ENCODE measurements at places on chromosomes 2 and 18.

DNA sequence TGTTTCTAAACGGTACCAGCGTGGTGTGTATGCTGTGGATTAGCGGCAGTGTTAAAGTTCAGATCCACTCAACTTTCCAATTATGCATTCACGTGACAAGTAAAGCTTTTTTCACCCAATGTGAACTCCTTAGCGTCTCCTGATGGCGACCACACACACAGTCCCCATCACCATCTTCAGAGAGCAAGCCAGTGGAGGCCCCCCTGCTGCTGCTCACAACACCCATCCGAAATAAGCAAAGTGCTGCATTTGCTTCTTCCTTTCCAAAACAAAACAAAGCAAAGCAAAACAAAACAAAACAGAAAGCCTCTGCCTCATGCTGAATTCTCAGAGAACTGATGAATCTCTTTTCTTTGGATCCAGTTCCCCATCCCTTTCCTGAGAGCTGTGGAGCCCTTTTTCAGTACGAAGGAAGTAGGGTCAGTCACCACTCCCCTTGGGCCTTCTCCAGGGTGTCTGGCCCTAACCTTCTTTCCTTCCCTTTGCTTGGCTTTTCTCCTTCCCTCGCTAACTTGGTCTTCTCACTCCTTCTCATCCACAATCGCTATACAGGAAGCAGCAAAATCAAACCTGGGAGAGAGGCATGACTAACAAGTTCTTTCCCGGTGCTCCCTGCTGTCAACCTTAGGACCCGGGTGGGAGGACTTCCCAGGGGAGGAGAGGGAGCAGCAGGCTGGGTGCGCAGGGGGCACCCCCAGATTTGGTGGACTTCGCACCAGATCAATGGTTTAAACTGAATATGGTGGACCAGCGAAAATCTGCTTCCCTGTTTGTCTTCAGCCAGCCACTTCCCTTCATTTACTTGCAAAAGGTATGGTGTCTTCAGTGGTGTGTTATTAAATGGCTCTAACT, 56.0 kb downstream of the NRP2 start:
- DNase-seq: no peak

GRCh38 chr2:52936029-52936428, 831.6 kb upstream of the CHAC2 start:
- DNase-seq: no peak

DNA sequence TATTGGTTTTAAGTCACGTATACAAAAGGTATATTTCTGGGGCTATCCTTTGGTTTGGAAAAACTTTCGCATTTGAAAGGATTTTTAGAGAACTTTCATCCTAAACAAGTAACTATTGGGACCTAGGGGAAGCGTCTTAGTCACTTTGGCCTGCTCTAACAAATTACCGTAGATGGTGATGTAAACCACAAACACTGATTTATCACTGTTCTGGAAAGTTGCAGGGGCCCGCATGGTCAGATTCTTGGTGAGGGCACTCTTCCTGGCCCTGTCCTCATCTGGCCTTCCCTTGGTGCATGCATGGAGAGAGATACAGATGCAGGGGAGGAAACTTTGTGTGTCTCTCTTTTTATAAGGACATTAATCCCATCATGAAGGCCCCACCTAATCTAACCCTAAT, 49.1 kb upstream of the ANKRD62 start:
- no peak for DNase-seq

- no peak for DNase-seq
These were observed 119.8 kb downstream of the BCL2 start for GRCh38 chr18:63199743-63200241.

- no peak for DNase-seq
These were observed 33.6 kb downstream of the ASXL3 start for GRCh38 chr18:33611525-33612135.

GRCh38 chr2:218256612-218257350, 4.0 kb upstream of the GPBAR1 start:
- DNase-seq: no peak

Measured in RWPE1 (cell line).